ENCODE measurements at places on chromosomes 4 and X.

DNA sequence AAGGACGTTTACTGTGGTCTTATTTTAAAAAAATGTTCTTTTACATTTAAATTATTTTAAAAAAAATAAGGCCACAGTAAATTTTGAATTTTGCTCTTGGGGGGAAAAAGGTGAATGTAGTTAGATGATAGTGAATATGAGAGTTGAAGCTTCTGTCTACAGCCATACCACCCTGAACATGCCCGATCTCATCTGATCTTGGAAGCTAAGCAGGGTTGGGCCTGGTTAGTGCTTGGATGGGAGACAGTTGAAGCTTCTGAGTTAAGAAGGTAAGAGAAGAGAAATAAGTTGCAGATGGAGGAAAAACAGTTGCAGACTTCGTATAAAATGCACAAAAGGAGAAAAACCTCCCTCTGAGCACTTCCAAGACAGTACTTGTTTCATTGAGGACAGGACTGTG lies 115.6 kb upstream of the NR3C2 start:
- DNase-seq, result no peak

DNA sequence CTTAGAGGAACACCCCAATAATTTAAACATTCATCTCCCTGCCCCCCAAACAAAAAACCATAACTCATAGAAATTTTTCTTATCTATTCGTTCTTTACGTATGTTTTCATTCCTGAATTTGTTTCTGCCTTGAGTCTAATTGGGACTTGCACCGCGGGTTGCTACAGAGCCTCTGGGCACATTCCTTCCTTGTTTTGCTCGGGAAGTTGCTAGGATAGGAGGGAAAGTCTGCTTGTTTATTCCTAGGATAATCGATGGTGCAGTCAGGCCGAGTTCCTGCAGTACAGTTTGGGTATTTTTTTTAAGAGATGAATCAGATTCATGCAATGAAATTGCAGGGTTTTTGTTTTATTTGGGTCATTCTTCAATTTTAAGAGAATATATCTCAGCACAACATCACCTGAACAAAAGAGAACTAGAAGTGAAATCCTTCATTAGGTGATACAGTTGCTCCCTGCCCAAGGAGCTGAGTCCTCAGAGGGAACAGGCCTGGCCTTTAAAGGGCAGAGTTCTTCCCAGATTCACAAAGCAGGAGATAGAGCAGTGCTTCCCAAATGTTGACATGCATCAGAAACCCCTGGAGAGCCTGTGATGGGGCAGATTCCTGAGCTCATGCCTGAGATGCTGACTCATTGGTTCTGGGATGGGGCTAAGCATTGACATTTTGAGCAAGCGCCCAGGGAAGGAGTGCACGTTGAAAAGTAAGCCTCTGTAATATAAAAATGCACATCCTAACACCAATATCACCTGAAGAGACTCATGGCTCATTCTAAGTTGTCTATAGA lies 114.9 kb upstream of the FAM9B start:
- DNase-seq, result peak; percentile 30

GRCh38 chrX:13752141-13752540 lies 17.6 kb downstream of the OFD1 start:
- DNase-seq, result no peak

DNA sequence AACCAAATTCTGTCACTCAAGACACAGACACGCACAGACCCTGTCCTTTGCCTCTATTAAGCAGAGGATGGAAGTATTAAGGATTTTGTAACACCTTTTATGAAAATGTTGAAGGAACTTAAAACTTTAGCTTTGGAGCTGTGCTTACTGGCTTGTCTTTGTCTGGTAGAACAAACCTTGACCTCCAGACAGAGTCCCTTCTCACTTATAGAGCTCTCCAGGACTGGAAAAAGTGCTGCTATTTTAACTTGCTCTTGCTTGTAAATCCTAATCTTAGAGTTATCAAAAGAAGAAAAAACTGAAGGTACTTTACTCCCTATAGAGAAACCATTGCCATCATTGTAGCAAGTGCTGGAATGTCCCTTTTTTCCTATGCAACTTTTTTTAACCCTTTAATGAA lies 215.7 kb downstream of the GC start:
- DNase-seq, result no peak

- no peak for DNase-seq
Observed at GRCh38 chrX:49992853-49993252, 70.5 kb downstream of the CLCN5 start.

DNA sequence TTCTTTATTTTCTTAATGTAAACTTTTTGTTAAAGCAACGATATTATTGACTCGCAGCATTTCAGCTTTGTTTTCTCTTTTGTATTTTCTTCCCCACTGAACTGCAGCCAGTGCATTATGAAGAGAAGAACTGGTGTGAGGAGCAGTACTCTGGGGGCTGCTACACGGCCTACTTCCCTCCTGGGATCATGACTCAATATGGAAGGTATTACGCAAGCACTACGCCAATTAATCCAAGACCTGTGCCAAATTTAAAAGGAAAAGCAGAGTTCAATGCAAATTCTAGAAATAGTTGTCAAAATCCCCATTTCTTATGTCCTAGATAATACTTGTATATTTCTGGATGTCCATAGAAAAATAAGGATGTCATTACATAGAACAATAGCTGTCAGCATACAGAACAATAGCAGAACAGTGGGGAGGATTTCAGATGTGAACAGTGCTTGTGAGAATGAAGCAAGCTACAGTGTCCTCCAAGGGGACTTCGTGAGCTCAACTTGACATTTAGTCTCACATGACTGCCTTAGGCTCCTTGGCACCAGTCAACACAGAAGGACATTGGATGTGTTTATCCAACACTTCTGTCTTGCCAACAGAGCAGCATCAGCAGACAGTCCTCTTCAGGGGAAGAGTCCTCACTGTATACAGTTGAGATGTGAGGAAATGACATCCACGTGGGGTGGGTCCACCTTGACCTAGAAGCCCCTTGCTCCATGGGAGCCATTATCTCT lies 85.9 kb downstream of the MAOA start:
- DNase-seq, result no peak

GRCh38 chr4:128649575-128650205 lies 159.8 kb upstream of the JADE1 start:
- peak; percentile 8 for DNase-seq

- no peak for DNase-seq
Observed at GRCh38 chr4:1512738-1513660, 106.8 kb upstream of the NKX1-1 start.

All from A172 (cell line).